ENCODE measurements at places on chromosomes 1 and 21.

GRCh38 chr1:184118046-184118445, 66.5 kb downstream of the TSEN15 start:
- DNase-seq, result no peak

- DNase-seq, result no peak
These were observed 142.7 kb upstream of the CSF3R start for GRCh38 chr1:36625253-36625934.

DNA sequence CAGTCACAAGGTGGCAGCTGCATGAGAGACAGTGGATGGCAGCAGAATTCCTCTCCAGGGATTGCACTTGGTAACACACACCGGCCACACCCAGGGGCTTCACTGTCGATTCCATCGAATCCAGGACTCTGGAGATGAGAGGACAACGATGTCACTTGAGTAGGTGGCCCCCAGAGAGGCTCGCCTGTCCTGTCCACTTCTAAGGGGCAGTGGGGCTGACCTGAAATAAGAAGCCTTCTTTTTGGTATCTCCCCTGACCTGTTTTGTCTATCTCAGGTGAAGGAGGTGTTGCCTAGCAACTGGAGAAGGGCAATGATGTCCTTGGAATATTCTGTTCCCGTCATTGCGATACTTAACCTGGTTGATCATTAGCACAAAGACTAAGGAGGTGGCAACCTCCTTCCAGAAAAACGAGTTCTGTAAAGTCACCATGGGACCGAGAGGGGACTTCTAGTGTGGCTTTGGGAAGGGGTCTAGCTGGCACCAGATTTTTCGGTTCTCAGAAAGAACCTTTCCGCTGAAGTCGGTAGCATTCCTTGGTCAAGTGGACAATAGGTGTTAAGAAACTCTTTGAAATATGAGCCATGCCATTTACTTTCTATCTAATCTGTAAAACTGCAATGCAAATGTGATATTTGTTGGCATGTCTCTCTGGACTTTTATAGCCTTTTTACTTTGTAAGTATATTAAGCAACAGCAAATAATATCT, 85.2 kb upstream of the TMPRSS2 start:
- no peak for DNase-seq

GRCh38 chr1:82483146-82483545, 682.4 kb downstream of the ADGRL2 start:
- no peak for DNase-seq
